ENCODE measurements at places on chromosomes 2 and 18.

- no peak for DNase-seq
Observed at GRCh38 chr2:13413989-13414388, 697.3 kb downstream of the TRIB2 start.

GRCh38 chr2:151111599-151112278 is 149.9 kb downstream of the RBM43 start:
- no peak for DNase-seq

- DNase-seq, result no peak
Observed at GRCh38 chr2:135615404-135615803, 84.1 kb downstream of the R3HDM1 start.

GRCh38 chr2:9071584-9072124 is 68.2 kb upstream of the MBOAT2 start:
- DNase-seq, result no peak

- no peak for DNase-seq
Observed at GRCh38 chr2:85722519-85722918, 28.4 kb downstream of the GNLY start.

GRCh38 chr2:125638345-125638744 is 1017.6 kb upstream of the GYPC start:
- DNase-seq, result no peak

DNA sequence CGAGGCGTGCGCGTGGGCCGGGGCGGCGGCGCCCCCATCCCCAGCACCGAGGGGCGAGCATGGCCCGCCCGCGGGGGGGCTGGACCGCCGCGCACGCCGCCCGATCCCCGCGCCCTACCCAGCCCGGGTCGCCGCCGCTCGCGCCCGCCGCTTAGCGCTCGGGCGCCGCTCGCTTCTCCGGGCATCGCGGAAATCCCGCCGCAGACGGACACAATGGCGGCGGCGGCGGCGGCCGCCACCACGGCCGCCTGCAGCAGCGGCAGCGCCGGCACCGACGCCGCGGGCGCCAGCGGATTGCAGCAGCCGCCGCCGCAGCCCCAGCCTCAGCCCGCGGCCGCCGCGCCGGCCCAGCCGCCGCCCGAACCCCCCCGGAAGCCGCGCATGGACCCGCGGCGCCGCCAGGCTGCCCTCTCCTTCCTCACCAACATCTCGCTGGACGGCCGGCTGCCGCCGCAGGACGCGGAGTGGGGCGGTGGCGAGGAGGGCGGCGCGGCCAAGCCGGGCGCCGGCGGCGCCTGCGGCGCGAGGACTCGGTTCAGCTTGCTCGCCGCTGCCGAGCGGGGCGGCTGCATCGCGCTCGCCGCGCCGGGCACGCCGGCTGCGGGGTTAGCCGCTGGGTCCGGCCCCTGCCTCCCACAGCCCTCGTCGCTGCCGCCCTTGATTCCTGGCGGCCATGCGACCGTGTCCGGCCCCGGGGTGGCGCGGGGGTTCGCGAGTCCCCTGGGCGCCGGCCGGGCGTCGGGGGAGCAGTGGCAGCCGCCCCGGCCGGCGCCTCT is 453 bp downstream of the CABLES1 start:
- peak; percentile 5 for DNase-seq

DNA sequence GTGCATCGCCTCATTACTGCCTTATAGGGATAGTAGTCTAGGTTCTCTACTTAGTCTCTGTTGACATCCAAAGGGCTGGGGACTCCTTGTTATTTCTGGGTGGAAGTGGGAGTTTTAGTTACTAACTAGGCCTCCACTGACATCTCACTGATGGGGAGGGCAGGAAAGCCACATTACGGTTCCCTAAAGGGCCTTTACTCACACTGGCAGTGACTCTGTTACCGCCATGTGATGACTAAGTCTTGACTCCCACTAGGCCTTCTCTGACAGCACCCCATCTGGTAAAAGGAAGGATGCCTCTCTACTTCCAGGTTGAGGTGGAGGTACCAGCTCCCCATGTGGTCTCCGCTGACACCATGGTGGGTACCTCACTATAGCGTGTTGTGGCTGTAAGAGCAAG is 14.0 kb upstream of the BCL2L11 start:
- DNase-seq, result peak; percentile 37
